ENCODE measurements at places on chromosomes 11 and 22.

- no peak for DNase-seq
These were observed 19.2 kb upstream of the GALNT18 start for GRCh38 chr11:11640996-11641395.

GRCh38 chr11:77959434-77959833 is 35.0 kb downstream of the INTS4 start:
- no peak for DNase-seq

DNA sequence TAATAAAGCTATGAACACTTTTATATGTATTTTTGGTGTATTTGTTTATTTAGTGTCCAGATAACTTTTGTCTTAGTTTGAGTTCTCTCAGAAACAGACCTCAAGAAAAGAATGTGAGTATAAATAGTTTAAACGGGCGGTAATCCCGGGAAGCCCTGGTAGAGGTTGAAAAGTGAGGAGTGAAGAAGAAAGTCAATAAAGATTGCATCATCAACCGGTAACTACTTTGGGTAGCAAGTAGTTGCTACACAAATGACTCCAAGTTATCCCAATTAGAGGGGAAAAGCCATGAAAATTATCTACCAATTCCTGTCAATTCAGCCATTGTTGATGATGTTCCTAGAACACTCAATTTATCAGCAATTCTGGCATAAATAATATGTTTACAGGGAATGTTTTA is 870.3 kb upstream of the RAG2 start:
- no peak for DNase-seq

GRCh38 chr11:102386136-102386734 is 39.2 kb downstream of the BIRC2 start:
- no peak for DNase-seq

- no peak for DNase-seq
These were observed 325.8 kb downstream of the OPCML start for GRCh38 chr11:133206313-133207005.

- DNase-seq: no peak
These were observed 72.7 kb downstream of the KCNQ1 start for GRCh38 chr11:2517386-2518064.

DNA sequence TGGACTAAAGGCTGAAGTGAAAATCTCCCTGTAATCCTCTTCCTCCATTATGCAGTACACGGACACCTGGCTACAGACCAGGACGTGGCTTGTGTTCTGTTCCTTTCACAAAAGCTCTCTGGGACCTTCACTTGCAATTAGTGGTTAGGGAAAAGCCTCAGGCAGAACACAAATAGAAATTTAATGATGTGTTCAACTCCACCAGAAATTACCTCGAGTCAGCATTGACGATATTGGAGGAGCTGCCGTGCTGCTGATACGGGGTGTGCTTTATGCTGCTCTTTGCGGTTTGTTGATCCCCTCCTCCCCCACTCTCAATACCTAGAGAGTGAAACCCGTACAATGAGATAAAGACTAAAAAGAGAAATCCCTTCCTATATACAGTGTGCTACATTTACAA is 48.9 kb downstream of the POLD3 start:
- no peak for DNase-seq

GRCh38 chr22:30640839-30641430 is 5.4 kb downstream of the SLC35E4 start:
- DNase-seq: no peak
